ENCODE measurements at places on chromosomes 1 and 21.

DNA sequence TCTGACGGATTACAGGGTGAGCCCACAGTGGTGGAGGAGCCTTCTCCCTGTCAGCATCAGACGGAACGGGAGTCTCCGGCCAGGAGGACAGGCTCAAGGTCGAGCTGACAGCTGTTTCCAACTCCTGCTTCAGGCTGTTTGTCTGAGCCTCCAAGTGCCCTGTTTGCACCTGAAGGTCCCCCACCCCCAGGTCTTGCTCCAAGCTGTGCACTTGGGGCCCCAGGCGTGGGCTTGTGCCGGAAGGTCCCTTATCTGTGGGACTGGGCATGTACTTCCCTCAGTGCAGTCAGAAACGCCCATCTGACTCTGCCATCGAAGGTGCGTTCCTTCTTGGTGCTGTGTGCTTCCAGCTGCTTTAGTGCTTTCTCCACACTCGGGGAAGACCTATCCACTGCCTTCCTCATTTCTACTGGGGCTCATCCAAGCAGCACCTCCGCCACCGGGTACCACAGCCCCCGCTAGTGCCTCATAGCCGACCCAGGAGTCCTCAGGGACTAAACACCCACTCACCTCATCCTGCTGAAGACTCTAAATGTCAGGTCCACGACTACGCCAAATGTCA lies 29.5 kb upstream of the CR2 start:
- DNase-seq, result no peak

DNA sequence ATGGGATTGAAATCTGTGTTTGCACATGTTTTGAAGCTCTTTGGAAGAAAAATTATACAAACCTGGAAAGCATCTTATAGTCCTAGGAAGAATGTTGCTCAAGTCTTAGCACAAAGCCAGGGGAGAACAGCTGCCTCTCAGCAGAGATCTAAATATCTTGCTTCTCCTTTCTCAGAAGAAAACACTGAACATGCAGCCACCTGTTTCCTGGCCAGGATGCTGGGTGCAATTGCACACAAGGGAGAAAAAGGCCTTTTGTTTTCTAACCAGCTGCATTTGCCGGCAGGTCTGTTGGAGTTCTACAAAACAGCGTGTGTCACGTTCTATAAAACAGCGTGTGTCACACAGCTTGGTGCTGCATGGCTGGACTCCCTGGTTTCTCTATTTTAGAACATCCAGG lies 259.6 kb upstream of the PLD5 start:
- DNase-seq, result no peak

DNA sequence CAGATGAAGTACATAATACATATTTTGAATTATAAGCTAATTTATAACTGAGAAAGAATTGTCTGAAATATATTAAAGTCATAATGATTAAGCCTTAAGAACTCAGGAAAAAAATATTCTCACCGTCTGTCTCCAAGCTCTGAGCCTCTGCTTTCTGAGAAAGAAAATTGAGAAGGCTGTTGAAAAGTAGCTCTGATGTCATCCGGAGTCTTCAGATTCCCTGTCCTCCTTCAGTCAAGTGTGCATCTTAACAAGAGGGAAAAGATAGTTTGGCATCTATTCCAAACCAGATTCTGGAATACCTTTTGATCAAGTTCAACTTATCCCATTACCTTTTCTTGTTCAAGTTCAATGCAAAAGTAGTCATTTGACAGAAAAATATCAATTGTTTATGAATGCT lies 50.6 kb downstream of the NRIP1 start:
- no peak for DNase-seq

GRCh38 chr1:15848143-15848928 lies 829 bp downstream of the SPEN start:
- DNase-seq, result no peak

GRCh38 chr1:245673881-245674414 lies 519.2 kb downstream of the KIF26B start:
- DNase-seq, result no peak

GRCh38 chr1:177838907-177839485 lies 130.9 kb downstream of the SEC16B start:
- DNase-seq, result no peak

DNA sequence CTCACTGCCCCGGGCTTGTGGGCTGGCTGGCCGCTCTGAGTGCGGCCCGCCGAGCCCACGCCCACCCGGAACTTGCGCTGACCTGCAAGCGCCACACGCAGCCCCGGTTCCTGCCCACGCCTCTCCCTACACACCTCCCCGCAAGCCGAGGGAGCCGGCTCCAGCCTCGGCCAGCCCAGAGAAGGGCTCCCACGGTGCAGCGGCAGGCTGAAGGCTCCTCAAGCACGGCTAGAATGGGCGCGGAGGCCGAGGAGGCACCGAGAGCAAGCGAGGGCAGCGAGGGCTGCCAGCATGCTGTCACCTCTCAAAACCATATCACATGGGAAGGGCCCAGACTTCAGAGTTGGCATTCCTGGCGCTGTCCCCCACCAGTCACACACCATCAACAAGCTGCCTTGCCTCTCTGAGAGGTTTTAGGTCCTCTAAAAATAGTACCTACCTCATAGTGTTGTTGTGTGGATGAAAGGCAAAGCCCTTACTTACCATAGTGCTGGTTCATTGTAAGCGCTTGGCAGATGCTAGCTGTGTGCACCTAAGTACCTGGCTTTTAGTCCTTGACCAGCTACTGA lies 13.4 kb downstream of the LDLRAD1 start:
- no peak for DNase-seq

GRCh38 chr1:53117836-53118235 lies 24.6 kb downstream of the SLC1A7 start:
- no peak for DNase-seq

- no peak for DNase-seq
These were observed 399.9 kb downstream of the HHAT start for GRCh38 chr1:210728437-210729149.

- no peak for DNase-seq
These were observed 21.6 kb upstream of the BCL10 start for GRCh38 chr1:85297855-85298629.

DNA sequence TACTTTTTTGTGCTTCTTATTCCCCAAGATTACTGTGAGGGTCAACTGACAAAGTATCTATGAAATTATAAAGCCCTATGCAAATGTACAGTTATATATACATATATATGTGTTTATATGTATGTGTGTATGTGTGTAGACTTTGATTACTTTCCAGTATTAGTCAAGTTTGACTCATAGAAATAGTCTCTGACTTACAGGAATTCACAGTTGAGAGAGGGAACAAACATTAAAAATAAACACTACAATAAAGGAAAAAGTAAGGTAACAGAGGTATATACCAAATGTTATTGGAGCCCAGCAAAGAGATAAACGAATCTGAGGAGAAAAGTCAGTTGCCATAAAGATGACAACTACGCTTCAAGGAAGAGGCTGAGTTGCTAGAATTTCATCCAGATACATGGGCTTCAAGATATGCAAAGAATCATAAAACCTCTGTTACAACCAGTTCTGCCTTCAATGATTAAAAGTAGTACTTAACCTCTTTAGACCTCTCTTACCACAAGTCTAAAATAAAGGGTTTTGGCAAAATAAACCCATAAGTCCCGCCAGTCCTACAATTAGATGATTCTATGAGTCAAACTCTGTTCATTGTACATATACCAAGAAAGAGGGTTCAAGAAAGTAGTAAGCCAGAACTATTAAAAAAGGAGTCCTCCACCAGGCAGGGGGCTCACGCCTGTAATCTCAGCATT lies 7.2 kb downstream of the IFT25 start:
- DNase-seq, result no peak

GRCh38 chr1:91850708-91851107 lies 35.2 kb downstream of the TGFBR3 start:
- no peak for DNase-seq

DNA sequence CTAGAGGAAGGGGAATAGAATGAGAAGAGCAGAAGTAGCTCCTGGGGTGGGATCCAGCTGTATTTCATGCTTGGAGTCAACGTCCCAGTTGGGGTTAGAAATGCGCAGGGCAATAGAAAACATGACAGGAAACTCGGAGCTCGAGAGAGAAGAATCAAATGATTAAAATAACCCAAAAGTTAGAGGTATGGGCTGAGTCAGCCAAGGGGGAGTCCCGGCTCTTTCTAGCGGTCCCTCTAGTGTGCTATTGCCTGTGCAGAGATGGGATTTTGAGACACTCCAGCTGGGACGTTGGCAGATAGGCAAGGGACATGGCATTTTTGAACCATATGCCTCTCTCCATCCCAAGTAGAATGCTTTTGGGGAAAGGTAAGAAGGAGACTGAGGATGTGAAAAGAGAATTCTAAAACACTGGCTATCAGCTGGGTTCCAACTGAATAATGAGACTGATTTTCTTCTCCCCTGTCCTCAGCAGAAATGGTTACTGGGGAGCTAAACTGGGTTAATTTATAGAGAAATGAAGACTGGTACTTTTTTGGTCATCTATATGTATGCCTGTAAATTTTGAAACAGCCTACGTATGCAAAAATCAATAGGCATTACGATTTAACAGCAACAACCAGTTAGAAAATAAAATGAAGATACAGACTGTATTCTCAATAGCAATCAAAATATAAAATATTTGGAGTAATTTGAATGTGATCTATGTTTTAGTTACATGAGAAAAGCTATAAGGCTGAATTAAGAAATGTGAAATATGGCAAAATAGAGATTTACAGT lies 7.0 kb upstream of the VPS26C start:
- DNase-seq, result no peak

- no peak for DNase-seq
These were observed 1.1 kb downstream of the ARHGAP30 start for GRCh38 chr1:161068306-161069234.

DNA sequence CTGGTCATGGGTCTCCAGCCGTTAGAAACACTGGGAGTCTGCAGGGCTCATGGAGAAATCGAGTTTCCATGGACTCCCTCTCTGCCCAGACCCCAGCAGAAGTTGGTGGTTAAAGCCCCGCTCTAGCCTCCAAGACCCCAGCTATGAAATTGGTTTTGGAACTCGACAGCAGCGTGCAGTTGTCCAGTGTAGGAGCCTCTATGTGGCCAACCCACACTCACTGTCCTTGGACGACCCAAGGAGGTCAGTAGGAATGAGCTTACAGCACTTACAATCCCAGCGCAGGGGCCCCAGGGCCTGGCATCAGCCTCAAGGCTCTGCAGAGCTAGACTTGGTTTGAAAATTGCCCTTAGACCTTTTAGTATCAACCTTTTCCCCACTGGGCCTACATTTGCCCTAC lies 3.2 kb upstream of the PRDM16 start:
- no peak for DNase-seq

GRCh38 chr1:152811050-152811449 lies 721 bp upstream of the LCE1B start:
- no peak for DNase-seq

- DNase-seq, result no peak
These were observed 128.7 kb downstream of the ACTL8 start for GRCh38 chr1:17883662-17884395.

GRCh38 chr1:40267767-40268187 lies 9.7 kb downstream of the ZMPSTE24 start:
- no peak for DNase-seq

GRCh38 chr1:25560788-25561187 lies 17.4 kb downstream of the LDLRAP1 start:
- DNase-seq, result no peak

- no peak for DNase-seq
These were observed 30.2 kb upstream of the TTC4 start for GRCh38 chr1:54685335-54685905.

GRCh38 chr1:169368406-169368769 lies 393 bp downstream of the BLZF1 start:
- DNase-seq, result no peak

GRCh38 chr1:63557365-63557987 lies 34.2 kb downstream of the EFCAB7 start:
- DNase-seq, result no peak

DNA sequence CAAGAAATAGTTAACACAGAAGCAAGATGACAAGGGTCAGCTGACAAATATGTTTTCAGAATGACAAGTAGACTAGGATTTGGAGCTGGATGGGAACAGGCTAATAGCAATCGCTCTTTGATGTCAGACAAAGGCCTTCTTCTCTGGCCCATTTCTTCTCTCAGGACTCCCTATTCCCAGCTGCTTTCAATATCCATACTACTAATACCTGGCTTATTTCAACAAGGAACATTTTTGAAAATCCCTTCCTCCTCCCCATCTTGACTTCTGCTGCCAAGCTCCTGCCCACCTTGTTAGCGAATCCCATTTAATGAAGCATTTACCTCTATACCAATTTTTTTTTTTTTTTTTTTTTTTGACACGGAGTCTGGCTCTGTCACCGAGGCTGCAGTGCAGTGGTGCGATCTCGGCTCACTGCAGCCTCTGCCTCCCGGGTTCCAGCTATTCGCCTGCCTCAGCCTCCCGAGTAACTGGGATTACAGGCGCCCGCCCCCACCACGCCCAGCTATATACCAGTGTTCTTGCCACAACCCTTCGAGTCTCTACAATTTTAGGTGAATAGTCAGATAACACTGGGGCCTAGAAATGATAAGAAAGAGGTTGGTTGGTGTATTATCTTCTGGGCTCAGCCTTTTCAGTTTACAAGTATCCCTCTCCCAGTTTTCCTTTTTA lies 68.4 kb downstream of the MACF1 start:
- DNase-seq, result no peak

DNA sequence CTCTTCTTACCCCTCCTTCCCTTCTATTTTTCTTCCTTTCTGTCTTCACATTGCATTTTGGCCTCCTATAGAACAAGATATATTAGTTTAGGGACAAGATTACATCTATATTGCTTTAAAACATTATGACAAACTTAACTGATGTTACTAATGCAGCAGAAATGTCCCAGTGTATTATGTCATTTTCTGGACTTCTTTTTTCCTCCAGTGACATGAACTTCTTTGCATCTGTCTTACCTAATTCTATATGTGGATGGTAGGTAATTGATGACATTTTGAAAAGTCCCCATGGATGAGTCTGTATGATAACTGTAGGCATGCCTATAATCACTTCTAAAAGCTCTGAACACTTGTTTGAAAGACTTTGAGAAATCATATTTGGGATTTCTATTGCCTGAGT lies 89.5 kb downstream of the FNBP1L start:
- no peak for DNase-seq

- no peak for DNase-seq
These were observed 151.3 kb downstream of the RUNX1 start for GRCh38 chr21:34897828-34898227.

- DNase-seq, result no peak
These were observed 24.3 kb upstream of the SLC30A1 start for GRCh38 chr1:211603191-211603701.

- no peak for DNase-seq
These were observed 991 bp downstream of the SELENBP1 start for GRCh38 chr1:151371370-151372057.

GRCh38 chr1:171438441-171438840 lies 46.9 kb upstream of the PRRC2C start:
- DNase-seq, result no peak

DNA sequence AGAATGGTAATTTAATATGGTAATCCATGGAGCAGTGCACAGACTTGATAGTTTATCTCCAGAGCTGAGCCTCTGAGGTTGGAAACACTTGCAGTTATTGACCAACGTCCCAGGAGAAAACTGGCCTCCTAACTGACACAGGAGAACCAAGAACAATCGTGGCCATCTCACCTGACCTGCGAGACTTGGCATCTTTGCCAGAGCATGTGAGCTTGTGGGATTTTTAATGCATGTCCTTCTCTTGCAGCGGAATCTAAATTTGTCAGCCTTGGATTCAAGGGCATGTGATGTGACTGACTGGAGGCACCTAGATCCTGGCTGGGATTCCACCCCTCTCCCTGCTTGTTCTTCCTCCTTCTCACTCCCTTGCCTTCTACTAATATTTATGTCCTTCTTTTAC lies 27.8 kb upstream of the SLC26A9 start:
- DNase-seq, result no peak

Data from SK-N-MC (cell line).